Cardiac muscle cell (in vitro differentiated cells and primary cell): ENCODE measurements at places on chromosomes 11 and 22. TPM values are rescaled to one million over a fixed set of nuclear protein-coding genes. Genes with fewer than 3 reads are reported as not detected.

The KDM4D gene
- 3.3 and 4.7 TPM in 2 replicates for polyA plus RNA-seq

The FLRT1 gene
- polyA plus RNA-seq: 0.92 and 2.9 TPM in 2 replicates

The CREB3L1 gene
- 11.7 and 14.1 TPM in 2 replicates for polyA plus RNA-seq

The ELFN2 gene
- polyA plus RNA-seq: not detected in 2 replicates

The MPPED2 gene
- polyA plus RNA-seq: 54.4 and 71.5 TPM in 2 replicates

The CHRNA10 gene
- not detected in 2 replicates for polyA plus RNA-seq

The SCN2B gene
- 0.87 and 2.2 TPM in 2 replicates for polyA plus RNA-seq

The ACRV1 gene
- polyA plus RNA-seq: 0.16 and 0.30 TPM in 2 replicates

The XKR3 gene
- polyA plus RNA-seq: not detected in 2 replicates

The WNT11 gene
- polyA plus RNA-seq: 78.3 and 87.9 TPM in 2 replicates

The TYR gene
- 0.17 TPM in 1 of 2 replicates, not detected in the other for polyA plus RNA-seq

The RASGRP2 gene
- 60.8 and 64.0 TPM in 2 replicates for polyA plus RNA-seq

The CST6 gene
- not detected in 2 replicates for polyA plus RNA-seq

The CLTCL1 gene
- 3.9 and 7.5 TPM in 2 replicates for polyA plus RNA-seq

The MAJIN gene
- 0.06 TPM in 1 of 2 replicates, not detected in the other for polyA plus RNA-seq

The POU2AF3 gene
- 0.83 and 1.2 TPM in 2 replicates for polyA plus RNA-seq

The DDIAS gene
- polyA plus RNA-seq: 4.8 and 6.2 TPM in 2 replicates

The UPK3A gene
- polyA plus RNA-seq: 0.45 TPM in 1 of 2 replicates, not detected in the other

The LIMK2 gene
- 23.2 and 31.4 TPM in 2 replicates for polyA plus RNA-seq

The TRIM34 gene
- polyA plus RNA-seq: 1.6 and 2.4 TPM in 2 replicates

The GNG3 gene
- polyA plus RNA-seq: 2.6 and 3.0 TPM in 2 replicates

The ZFTA gene
- 10.0 and 16.5 TPM in 2 replicates for polyA plus RNA-seq

The OSM gene
- not detected in 2 replicates for polyA plus RNA-seq

The MRGPRX3 gene
- not detected in 2 replicates for polyA plus RNA-seq

The NPAS4 gene
- 1.5 TPM in 1 of 2 replicates, not detected in the other for polyA plus RNA-seq

The MAP6 gene
- polyA plus RNA-seq: 2.7 and 5.6 TPM in 2 replicates

The EHF gene
- not detected in 2 replicates for polyA plus RNA-seq

The TTLL12 gene
- 45.9 and 58.6 TPM in 2 replicates for polyA plus RNA-seq

The LARGE1 gene
- polyA plus RNA-seq: 18.4 and 23.2 TPM in 2 replicates

The NECTIN1 gene
- polyA plus RNA-seq: 3.7 and 5.2 TPM in 2 replicates

The OR5T3 gene
- polyA plus RNA-seq: not detected in 2 replicates

The PARVG gene
- polyA plus RNA-seq: not detected in 2 replicates

The PATE4 gene
- polyA plus RNA-seq: not detected in 2 replicates

The CD248 gene
- polyA plus RNA-seq: 20.2 and 31.2 TPM in 2 replicates

The DEFB131B gene
- not detected in 2 replicates for polyA plus RNA-seq

The ZNRD2 gene
- 55.7 and 70.5 TPM in 2 replicates for polyA plus RNA-seq

The GAS2L1 gene
- polyA plus RNA-seq: 21.0 and 25.0 TPM in 2 replicates

The OR56B4 gene
- 0.35 TPM in 1 of 2 replicates, not detected in the other for polyA plus RNA-seq
